G401 (cell line): ENCODE measurements at places on chromosomes 4 and X.

GRCh38 chrX:94401426-94401825 is 727.4 kb downstream of the FAM133A start:
- DNase-seq: no peak

DNA sequence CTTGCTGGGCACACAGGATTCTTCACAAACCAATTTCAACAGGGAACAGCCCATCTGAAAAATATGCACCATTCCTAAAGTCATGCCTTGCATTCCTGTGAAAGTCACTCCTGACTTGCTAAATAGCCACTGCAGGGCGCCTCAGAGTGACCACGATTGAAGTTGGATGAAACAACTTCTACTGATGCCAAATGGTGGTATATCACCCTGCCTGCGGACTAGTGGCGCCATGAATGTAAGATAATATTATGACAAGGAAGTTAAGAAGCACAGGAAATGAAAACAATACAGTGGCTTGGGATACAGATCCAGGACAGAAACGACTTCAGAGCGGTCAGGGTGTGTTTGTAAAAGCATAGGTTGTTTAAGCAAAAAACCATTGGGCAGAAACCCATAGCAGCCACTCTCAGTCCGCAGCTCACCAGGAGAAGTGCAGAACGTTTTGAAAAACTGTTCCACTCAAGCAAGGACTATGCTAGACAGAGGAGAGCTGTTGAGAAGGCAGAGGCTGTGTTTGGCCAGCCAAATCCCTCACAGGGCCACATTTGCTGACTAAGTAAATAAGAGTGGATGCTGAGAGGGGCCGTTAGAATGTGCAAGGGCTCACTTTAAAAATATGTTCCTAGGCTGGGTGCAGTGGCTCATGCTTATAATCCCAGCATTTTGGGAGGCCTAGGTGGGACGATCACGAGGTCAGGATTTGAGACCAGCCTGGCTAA is 250.4 kb downstream of the PTTG2 start:
- DNase-seq: no peak

DNA sequence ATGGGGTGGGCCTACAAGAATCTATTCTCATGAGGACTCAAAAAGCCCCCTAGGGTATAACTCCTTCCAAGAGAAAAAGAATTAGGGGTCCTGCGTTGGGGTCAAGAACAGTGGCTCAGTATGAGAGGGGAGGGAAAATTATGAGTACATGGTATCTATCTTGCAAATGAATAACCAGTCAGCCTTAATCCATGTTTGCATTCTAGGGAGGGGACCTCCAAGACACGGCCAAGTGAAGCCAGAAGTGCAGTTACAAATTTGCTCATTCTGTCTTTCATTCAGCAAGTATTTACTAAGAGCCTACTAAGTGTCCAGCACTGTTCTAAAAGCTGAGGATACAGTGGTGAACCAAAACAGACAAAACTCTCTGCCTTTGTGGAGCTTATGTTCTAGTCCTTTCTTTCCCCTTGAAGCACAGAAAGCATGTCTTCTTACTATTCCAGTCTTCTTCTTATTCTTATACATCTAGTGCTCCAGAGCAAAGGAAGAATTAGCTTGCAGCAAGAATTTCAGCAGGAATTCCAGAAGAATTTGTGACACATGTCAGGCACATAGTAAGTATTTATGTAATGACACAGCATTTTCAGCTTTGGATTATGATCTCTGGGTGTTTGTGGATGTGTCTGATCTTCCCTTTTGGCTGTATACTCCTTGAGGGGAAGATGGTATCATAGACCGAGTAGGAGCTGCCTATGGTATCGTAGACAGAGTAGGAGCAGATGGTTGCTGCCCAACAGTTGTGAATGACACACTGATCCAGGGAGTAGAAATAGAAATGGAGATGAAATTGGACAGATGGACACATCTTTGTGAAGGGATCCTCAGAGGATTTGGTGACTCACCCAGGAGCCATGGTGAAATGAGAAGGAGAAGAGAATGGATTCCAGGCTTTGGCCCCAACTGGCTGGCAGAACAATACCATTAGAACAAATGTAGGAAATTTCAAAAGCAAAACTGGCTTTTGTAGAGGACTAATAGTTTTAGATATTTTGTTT is 75.9 kb downstream of the COQ2 start:
- DNase-seq: no peak

DNA sequence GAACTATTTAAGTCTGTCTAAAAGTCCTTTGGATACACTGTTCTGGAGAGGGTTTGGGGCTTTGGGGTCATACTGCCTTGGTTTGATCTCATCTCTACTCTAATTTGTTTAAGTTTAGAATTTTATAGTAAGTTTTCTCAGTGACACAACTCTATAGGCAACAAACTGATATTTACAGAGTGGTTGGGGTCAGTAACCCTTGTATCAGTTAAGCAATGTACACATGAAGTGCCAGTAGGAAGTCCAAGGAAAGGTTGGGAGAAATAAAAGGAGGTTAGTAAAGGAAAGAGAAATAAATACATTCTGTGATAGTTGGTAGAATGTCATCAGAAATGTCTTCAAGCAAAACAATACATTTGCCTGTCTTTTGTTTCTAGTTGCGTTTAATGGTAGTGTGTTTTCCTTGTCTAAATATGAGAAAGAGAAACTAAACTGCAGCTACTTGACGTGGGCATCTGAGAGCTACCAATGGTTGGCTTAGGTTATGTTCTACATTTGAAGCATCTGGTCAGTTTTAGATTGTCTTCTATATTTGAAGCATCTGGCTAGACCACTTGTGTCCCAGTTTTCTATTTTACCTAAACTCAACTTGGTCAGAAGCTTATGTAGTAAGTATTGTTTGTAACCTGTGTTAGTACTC is 6.9 kb downstream of the ATP7A start:
- no peak for DNase-seq

GRCh38 chr4:39037491-39037825 is 5.2 kb upstream of the TMEM156 start:
- no peak for DNase-seq

GRCh38 chr4:88735564-88735963 is 37.9 kb upstream of the NAP1L5 start:
- DNase-seq: peak; percentile 17

GRCh38 chr4:139028191-139028661 is 12.6 kb downstream of the NOCT start:
- DNase-seq: no peak

DNA sequence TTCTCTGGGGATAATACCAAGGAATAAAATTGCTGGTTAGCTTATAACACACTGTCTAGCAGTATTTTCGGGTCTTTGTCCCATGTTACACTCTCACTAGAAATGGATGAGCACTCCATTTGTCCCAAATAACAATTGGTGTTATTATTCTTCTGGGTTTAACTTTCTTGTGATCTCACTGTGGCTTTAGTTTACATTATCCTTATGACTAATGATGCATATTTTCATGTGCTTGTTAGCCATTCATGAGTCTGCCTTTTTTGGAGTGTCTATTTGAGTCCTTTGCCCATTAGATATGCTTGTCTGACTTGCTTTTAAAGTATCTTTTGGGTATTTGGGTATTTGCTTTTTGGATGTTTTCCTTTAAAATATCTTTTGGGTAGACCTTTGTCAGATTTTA is 372.9 kb upstream of the TENM3 start:
- DNase-seq: no peak
